Spleen (tissue), 13 donors: ENCODE measurements at places on chromosomes 12 and 14. TPM values are rescaled to one million over a fixed set of nuclear protein-coding genes. Genes with fewer than 3 reads are reported as not detected.

DNA sequence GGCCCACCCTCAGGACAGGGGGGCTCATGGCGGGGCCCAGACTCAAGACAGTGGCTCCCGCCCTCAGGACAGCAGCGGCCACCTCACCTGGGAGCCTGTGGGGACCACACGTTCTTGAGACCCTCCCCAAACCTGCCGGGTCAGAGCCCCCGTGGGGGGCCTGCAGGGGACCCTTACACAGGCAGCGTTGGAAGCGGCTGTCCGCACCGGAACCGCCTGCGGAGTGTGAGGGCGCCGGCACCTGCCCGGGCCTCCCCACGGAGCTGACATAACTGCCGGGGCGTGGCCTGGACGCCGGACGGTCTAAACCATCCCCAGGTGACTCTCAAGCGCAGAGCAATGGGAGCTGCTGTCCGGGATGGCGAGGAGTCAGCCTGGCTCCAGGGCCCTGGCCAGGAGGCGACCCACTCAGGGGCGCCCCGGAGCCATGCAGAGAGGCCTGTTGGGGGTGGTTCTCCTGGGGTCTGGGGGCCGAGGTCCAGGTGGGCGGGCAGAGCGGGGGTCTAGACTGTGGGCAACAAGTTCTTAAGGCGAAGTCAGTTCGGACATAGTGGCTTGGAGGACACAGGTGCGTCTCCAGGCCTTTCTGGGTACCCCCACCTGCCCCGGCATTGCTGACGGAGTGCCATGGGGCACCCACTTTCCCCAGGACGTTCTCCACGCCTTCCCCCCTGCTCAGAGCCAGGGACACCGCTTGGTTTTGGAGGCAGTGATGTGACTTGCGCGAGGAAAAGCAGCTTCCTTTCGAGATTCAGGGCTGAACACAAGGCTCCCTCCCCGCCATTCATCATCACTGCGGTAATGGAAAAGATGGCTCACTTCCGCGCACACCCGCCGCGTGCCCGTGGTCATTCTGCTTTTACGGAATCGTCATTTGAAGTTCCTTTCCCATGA is 23.2 kb downstream of the GALNT9 start:
- no peaks in the 10 kb centered on the region for H3K4me1 ChIP-seq
- no peaks in the 10 kb centered on the region for H3K36me3 ChIP-seq
- H3K27ac ChIP-seq, result no peak overlapping the region
- H3K27me3 ChIP-seq, result no peaks in the 10 kb centered on the region
- no peak overlapping the region for H3K4me3 ChIP-seq
- peak; percentile 51 for DNase-seq

Gene LPAR5
- 16.1 TPM for total RNA-seq

GRCh38 chr12:107864235-107864634 is 89.7 kb downstream of the ASCL4 start:
- H3K27me3 ChIP-seq, result peaks cover 6% of the 10 kb centered on the region
- H3K4me3 ChIP-seq, result peak overlapping the region; percentile 5
- no peaks in the 10 kb centered on the region for H3K36me3 ChIP-seq
- no peak overlapping the region for H3K27ac ChIP-seq
- H3K4me1 ChIP-seq, result peaks cover 6% of the 10 kb centered on the region

DNA sequence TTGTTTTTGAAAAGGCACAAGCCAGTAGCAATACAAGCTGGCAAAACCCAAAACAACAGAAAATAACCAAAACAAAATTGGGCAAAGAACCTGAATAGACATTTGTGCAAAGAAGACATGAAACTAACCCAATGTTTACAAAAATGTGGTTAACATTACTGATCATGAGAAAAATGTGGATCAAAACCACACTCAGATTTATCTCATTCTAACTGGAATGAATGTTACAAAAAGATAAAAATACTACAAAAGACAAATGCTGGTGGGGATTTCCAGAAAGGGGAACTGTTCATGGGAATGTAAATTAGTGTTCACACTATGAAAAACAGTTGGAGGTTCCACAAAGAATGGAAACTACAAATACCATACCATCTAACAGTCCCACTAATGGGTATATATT is 26.6 kb downstream of the ASCL4 start:
- DNase-seq, result no peak
- no peak overlapping the region for H3K27ac ChIP-seq
- H3K4me3 ChIP-seq, result no peak overlapping the region
- no peaks in the 10 kb centered on the region for H3K4me1 ChIP-seq

DNA sequence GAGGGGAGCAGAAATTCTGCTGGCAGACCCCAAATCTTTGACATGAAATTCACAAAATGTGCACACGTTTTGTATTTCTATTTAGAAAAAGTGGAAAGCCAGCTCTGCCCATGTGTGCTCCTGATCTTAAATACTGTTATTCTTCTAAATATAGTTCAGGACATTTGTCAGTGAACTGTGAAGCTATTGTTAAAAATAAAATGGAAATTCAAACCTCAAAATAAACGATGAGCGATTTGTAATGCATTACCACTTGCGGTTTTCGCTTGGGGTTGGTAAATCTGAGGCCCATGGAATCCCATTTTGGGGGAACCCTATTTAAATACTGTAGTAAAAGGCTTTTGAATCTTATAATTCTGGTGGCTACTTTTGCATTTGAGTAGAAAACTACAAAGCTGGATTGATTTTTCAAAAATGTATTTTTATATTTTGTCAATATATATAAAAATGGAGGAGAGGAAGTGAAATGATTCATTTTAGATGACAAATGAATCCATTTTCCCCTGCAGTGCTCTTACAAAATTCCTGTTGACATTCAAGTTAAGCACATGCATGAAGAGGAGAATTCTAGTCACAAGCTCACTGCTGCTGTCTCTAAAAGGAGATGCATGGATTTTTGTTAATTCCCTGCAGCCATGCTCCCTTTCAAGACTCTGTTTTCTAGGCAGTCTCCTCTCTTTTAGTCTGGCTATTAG is 47.1 kb downstream of the FLRT2 start:
- no peak overlapping the region for H3K27ac ChIP-seq
- H3K4me3 ChIP-seq, result no peak overlapping the region
- no peaks in the 10 kb centered on the region for H3K4me1 ChIP-seq
- no peak for DNase-seq

DNA sequence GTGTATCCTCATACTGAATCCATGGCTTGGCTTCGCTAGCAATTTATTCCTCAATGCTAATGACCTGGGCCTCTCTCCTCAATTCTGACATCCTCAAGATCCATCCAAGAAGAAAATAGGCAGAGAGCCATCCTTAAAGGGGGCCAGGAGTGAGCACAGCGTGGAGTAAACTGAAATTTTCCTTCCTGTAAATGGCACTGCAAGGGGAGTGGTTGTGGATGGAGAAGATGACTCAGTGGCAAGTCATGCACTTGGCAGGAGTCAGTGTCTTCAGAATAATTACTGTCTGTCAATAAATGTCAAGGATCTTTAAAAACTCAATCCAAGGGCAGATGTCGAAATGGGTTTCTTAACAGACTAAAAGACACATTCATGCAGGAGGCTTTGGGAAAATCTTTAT is 88.0 kb upstream of the TMEM132C start:
- DNase-seq, result no peak
- no peak overlapping the region for H3K27ac ChIP-seq

DNA sequence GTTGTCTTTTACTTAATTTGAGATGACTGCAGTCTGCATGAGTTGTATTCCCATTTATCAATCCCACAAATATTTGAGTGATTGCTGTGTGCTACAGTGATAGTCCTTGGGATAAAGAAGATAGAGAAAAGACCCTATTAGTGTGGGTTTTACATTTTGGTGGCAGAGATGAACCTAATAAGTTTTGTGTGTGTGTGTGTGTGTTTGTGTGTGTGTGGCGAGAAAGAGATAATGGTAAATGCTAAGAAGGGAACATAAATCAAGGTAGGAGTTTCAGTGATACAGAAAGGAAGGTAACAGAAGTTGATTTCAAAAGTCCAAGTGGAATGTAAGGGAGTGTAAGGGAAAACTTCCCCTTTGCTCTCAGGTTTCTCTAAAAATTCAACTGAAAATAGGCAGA is 2.6 kb upstream of the DDX55 start:
- no peaks in the 10 kb centered on the region for H3K27me3 ChIP-seq
- H3K36me3 ChIP-seq, result peaks cover 35% of the 10 kb centered on the region
- no peak overlapping the region for H3K4me3 ChIP-seq
- no peak for DNase-seq
- H3K4me1 ChIP-seq, result peaks cover 44% of the 10 kb centered on the region

GRCh38 chr12:68873316-68873715 is 59.7 kb downstream of the CPM start:
- H3K4me3 ChIP-seq, result no peak overlapping the region
- no peaks in the 10 kb centered on the region for H3K27me3 ChIP-seq
- no peaks in the 10 kb centered on the region for H3K4me1 ChIP-seq
- no peak for DNase-seq

DNA sequence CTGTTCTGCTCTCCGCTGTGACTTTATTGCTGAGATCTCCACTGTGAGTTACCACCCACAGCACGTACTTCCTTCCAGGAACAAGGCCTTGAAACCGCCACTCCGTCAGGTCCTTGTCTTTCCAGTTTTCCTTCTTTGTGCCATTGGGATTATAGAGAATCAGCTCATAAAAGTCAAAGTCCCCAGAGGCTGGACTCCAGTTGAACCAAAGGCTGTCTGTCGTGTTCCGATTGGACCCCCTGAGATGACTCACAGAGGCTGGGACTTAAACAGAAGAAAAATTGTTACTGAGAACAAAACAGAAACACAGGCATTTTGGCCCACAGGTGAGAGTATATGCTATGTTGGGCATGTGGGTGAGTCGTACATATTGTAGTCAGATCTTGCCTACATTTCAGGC is 76.6 kb downstream of the PTPRB start:
- H3K27ac ChIP-seq, result no peak overlapping the region
- DNase-seq, result no peak
- no peaks in the 10 kb centered on the region for H3K36me3 ChIP-seq
- no peaks in the 10 kb centered on the region for H3K4me1 ChIP-seq

- H3K27me3 ChIP-seq, result no peaks in the 10 kb centered on the region
- no peaks in the 10 kb centered on the region for H3K36me3 ChIP-seq
- peak overlapping the region; percentile 100 for H3K27ac ChIP-seq
- peak overlapping the region; percentile 4 for H3K4me3 ChIP-seq
- peaks cover 89% of the 10 kb centered on the region for H3K4me1 ChIP-seq
- no peak for DNase-seq
These were observed 12.5 kb upstream of the IRF2BPL start for GRCh38 chr14:77040741-77041653.
